Stimulated activated CD4-positive, alpha-beta T cell treated with anti-CD3 and anti-CD28 coated beads, Interleukin-1b, Interleukin-23, amount 100 ng/mL, for 24 hours (primary cell): ENCODE measurements at places on chromosomes 2 and 18.

DNA sequence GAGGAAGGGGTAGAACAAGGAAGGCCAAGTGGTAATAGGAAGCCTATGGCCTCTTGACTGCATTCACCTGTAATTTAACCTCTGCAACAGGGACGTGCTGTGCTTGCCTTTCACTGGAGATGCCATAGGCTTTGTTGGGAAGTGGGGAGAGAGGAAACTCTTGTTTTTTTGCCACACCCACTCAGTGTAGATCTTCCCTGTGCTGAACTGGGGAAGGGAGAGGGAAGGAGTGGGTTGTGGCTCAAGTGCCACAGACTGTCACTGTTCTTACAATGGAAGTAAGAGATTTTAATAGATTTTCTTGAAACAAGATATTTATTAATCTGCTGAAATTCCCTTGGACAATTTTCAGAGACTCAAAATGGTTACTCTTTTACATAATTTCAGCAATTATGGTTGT lies 127.3 kb downstream of the FAM210A start:
- no peak for DNase-seq

DNA sequence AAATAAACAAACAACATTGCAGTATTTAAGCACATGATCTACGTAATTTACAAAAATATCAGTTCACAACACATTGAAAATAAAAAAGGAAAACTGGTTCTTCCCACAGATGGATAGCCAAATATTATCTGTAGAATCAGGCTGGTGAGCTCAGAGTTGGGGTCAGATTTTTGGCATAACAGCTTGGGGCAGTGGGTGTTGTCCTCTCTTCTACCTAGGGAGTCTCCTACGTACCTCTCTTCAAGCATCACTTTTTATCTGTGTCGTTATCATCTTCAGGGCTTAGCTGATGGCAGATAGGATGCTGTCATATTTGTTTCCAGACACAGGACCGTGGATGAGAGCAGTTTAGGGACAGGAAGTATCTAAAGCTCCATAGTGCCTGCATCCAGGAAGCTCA lies 46.2 kb downstream of the EMILIN2 start:
- no peak for DNase-seq

DNA sequence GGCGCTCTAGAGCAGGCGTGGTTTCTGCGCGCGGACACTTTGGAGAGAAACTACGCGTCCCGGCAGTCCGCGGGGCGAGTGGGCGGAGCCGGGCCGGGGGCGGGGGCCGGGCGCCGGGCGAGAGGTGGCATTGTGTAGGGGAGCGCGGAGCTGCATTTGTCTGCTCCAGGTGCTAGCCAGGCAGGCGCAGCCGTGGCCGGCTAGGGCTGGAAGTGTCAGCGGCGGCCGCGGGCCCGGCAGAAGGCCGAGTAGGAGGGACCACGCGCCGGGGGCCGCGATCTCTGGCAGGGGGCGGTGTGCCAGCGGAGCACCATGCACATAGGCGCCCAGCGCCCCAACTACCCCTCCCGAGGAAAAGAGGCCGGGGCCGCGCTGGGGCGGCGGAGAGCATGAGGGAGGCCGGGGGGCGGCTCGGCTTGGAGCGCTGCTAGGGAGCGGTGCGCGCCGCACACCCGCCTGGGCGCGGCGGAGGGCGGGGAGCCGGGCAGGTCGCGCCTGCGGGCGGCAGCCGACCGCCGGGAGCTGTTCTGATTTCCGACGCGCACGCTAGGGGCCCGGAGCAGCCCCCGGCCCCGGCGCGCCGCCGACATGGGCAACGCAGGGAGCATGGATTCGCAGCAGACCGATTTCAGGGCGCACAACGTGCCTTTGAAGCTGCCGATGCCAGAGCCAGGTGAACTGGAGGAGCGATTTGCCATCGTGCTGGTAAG lies at the start of gene FMNL2:
FMNL2 (plus strand) TSS at position 159 of the 710 bp plus-strand sequence.
- peak; percentile 21 for DNase-seq

- DNase-seq = no peak
Measured at GRCh38 chr18:9217743-9218451, 81.3 kb downstream of the ANKRD12 start.

DNA sequence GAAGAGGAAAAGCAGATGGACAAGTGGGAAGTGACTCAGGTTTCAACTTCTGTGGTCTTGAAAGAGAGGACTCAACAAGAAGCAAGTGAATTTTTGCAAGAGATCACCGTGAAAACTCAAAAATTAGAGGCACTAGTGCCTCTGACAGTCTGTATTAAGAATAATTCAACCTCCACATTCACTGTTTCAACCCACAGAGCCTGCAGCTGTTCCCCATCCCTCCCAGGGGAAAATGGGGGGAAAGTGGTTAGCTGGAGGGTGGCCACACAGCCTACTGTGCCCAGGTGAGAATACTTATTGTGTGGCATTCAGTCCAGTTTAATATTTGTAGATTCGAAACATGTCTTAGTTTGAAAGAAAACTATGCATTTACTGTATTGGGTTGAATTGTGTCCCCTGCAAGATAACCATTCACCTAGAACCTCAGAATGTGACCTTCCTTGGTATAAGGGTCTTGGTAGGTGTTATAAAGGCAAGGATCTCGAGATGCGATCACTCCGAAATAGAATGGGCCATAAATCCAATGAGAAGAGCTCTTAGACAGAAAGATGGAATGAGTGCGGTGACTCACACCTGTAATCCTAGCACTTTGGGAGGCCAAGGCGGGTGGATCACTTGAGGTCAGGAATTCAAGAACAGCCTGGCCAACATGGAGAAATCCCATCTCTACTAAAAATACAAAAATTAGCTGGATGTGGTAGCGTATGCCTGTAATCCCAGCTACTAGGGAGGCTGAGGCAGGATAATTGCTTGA lies 94.3 kb downstream of the IRS1 start:
- no peak for DNase-seq

DNA sequence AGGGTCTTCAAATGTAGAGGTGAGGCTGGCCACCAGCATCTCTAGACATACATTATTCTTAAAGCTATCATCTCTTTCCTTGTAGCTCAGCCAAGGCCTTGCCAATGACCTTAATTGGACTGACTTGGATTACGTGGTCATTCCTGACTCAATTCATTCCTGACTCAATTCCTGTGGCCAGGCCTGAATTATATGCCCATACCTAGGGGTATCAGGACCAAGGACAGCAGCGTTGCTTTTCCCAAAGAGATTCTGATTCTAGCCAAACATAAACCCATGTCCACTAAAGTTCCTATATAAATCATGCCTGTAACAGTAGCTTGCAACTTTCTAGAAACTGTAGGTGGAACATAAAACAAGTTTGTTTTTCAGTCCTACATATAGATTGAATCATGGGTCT lies 231.7 kb downstream of the ARL6IP6 start:
- DNase-seq = no peak

DNA sequence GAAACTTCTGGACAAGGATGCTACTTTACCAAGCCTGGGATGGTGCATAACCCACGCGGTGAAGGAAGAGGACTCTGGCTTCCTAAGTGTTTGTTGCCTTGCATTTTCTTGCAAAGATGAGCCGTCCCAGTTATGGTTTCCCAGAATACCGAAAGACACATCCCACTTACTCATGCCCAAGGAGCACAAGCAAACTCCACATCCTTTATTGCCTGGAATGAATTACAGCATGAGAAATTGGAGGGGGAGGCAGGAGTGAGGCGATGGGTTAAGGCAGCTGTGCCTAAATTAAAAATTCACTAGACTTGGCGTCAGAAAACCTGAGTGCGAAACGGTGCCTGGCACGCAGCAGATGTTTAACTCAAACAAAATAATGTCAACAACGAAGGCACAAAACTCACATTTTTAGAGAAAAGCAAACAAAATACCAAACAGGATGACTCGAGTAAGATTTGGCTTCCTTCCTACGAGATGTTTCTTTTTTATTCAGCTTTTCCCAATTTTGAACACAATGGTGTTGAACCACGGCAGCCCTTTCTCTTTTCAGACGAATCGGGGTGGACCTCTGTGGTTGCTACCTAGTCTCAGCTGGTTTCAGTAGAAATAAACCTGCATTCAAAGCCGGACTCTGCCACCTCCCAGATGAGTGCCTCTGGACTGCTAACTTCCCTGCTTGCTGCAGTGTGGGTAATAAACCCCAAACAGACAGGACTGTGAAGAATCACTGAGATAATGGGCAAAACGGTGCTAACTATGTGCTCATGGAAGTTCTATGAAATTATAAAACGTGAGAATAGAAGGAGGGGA lies 100.3 kb upstream of the NCK2 start:
- no peak for DNase-seq
